ENCODE measurements at places on chromosomes 1 and 21.

DNA sequence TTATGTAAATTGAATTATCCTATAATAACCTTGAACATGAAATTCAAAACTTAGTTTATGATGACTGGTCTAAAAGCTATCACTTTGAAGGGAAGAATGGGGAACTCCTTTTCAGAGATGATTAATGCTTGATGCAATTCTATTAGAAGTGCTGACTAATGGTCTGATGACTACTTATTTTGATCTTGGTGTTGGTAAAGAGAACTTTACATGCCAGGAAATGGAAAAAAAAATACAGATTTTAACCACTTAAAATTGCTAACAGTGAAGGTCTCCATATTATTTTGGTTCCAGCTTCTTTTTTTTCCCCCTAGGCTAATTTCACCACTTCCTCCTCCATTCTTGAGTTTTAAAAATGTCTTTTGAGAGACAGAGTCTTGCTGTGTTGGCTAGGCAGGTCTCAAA is 22.9 kb downstream of the S1PR1 start:
- no peak for DNase-seq

- no peak for DNase-seq
Measured at GRCh38 chr1:97816927-97817326, 103.9 kb downstream of the DPYD start.

GRCh38 chr21:44601596-44602462 is 1.4 kb downstream of the KRTAP10-7 start:
- DNase-seq, result no peak

GRCh38 chr1:60864722-60865121 is 217.6 kb upstream of the NFIA start:
- no peak for DNase-seq

- peak; percentile 78 for DNase-seq
Measured at GRCh38 chr1:53681977-53682685, 56.8 kb downstream of the GLIS1 start.

DNA sequence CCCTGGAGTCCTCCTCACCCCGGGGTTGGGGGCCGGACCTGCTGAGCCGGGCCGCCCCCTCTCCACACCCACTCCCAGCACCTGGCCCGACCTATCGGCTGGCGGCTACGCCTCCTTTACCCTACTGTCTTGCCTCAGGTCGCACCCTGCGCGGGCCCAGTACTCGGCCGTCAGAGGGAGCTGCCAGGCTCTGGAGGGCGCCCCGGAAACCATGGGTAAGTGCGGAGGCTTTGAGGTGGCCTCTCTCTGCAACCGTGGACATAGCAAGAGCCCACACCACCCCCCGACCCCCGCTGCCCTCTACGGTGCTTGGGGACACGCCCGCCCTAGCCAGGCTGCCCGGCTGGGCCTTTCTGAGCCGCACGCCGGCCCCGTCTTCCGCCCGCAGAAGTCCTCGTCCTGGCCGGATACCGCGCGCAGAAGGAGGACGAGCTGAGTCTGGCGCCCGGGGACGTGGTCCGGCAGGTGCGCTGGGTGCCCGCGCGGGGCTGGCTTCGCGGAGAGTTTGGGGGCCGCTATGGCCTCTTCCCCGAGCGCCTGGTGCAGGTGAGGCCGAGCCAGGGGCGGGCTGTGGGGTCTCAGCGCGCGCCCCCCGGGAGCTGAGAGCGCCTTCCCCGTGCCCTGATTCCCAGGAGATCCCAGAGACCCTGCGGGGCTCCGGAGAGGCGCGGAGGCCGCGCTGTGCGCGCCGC is at the start of gene SH3D21:
SH3D21 (plus strand) TSS at position 159 of the 692 bp plus-strand sequence; CDS start at position 212, 53 bp downstream.
- DNase-seq, result peak; percentile 67

DNA sequence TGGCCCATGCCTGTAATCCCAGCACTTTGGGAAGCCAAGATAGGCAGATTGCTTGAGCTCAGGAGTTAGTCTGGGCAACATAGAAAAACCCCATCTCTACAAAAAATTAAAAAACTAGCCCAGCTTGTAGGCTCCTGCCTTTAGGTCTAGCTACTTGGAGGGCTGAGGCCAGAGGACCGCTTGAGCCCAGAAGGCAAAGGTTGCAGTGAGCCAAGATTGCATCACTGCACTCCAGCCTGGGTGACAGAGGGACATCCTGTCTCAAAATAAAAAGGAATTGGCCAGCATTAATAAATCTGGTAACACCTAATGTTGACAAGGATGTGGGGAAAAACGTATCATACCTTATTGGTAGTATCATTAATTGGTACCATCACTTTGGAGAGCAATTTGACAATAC is 396.2 kb downstream of the PLPP3 start:
- no peak for DNase-seq

DNA sequence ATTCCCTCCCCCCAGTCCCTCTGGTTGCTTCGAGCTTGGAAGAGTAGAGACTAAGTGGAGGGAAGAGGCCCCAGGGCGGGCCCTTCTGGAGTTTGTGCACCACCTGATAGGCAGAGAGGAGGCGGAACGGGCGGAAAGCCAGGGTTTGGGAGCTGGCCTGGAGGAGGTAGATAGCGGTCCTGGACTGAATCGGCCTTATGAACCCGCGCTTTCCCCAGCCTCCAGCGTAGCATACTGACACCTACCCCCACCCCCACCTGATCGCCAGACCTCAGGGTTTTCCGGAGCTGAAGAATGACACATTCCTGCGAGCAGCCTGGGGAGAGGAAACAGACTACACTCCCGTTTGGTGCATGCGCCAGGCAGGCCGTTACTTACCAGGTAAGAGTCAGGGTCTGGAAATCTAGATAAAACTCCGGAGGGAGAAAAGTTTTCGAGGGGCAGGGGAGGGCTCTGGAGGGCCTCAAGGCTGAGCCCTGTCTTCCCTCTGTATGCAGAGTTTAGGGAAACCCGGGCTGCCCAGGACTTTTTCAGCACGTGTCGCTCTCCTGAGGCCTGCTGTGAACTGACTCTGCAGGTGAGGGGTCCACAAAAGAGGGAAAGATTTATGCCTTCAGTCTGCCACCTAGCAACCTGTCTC is 705 bp downstream of the UROD start:
- peak; percentile 60 for DNase-seq

- no peak for DNase-seq
Measured at GRCh38 chr1:230958370-230958769, 20.3 kb downstream of the TTC13 start.

- DNase-seq, result no peak
Measured at GRCh38 chr1:168708698-168709404, 20.2 kb downstream of the DPT start.

DNA sequence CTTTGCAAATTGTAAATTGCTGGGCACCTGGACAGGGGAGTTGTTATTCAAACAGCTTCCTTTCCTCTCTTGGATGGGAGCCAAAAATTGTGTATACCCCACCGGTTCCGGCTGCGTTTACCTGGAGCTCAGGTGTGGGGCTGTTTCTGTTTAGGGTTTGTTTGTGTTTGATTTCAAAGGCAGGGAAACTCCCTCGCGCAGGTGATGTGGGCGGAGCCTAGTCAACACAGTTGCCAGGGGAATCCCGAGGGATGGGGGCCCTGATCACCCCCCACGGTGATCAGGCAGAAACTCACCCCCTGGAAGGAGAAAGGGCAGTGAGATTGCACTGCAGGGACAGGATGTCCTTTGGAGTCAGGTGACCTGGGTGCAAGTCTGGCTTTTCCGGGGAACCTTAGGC is 28.3 kb downstream of the CDCP2 start:
- DNase-seq, result no peak

- DNase-seq, result no peak
Measured at GRCh38 chr1:224081604-224082003, 32.3 kb upstream of the FBXO28 start.

GRCh38 chr1:107100331-107100984 is 40.4 kb upstream of the NTNG1 start:
- DNase-seq, result no peak

- DNase-seq, result no peak
Measured at GRCh38 chr1:221740993-221741702, 741 bp downstream of the DUSP10 start.

DNA sequence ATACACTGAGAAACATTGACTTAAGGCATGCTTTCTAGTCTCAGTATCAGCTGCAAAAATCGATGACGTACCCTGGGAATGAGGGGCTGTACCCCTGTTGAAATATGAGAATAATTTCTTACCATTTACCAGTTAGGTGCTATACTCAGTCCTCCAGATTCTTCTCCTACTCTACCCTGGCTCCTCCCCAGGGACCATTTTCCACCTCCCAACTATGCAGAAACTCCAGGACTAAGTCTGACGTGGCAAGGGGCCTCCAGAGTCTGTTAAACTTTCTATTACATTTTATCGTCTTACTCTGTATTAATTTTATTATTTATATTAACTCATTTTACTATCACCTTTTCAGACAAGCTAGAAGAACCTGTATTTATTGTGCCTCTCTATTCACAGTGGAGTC is 124.3 kb downstream of the CYYR1 start:
- DNase-seq, result no peak

GRCh38 chr1:34186741-34187494 is 10.2 kb downstream of the C1orf94 start:
- no peak for DNase-seq

- no peak for DNase-seq
Measured at GRCh38 chr1:183942933-183943693, 94.4 kb downstream of the COLGALT2 start.

DNA sequence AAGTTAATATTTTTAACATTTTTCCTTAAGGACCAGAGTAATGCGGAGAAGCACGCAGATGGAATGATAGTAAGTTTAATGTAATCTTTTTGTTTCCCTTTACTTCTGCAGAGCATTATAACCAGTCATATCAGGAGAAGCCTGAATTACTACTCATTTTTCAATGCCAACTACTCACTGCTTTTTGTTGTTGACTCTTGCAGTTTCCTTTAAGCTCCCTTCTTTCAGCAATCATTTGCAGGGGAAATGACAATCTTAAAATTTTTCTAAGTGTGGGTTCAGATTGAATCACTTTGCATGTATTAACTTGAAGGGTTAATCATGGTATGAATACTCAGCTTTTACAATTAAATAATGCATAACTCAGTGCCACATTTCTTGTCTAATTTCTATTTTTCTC is 122.2 kb downstream of the NRDC start:
- no peak for DNase-seq

DNA sequence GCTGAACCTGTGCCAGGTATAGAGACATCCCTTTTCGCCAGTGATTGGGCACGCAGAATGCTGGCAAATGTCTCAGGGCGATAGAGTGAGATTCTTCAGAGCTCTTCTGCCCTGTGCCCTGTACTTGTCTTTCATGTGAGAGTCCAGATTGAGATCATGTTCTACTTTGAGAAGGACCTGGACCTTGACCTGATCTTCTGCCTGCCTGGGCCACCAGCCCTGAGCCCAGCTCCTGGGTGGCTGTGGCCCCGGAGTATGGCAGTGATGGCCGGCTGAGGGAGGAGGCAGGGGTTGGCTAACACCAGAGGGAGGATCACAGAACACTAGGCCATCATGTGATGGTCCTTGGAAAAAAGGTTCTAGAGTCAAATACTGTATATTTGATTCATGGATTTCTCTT is 13.8 kb downstream of the STRIP1 start:
- no peak for DNase-seq

DNA sequence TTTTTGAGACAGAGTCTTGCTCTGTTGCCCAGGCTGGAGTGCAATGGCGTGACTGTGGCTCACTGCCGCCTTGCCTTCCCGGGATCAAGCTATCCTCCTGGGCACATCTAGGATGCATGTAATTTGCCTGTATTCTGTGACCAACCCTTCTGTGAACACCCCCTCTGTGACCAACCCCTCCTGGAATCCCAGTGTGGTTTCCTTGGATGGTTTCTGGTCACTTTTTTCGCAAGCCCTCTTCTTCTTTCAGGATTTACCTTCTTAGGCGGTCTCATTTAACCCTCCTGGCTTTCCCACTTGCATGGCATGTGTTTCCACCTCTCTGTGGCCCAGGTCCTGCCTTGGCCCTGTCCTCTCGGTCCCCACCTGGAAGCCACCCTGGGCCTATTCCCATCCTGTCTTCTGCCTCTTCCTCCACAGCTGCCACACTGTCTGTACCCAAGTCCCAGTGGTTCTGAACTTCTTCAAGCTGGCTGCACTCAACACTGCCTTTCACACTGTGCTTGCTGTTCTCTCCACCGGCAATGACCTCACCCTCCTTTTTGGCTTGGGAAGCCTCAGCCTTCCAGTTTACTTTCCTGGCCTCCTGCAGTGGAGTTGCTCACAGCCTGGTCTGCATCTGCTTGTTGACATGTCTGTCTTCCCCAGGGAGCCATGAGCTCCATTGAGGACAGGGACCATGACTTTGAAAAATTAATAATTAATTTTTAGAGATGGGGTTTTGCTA is 57.0 kb downstream of the DISC1 start:
- DNase-seq, result no peak

DNA sequence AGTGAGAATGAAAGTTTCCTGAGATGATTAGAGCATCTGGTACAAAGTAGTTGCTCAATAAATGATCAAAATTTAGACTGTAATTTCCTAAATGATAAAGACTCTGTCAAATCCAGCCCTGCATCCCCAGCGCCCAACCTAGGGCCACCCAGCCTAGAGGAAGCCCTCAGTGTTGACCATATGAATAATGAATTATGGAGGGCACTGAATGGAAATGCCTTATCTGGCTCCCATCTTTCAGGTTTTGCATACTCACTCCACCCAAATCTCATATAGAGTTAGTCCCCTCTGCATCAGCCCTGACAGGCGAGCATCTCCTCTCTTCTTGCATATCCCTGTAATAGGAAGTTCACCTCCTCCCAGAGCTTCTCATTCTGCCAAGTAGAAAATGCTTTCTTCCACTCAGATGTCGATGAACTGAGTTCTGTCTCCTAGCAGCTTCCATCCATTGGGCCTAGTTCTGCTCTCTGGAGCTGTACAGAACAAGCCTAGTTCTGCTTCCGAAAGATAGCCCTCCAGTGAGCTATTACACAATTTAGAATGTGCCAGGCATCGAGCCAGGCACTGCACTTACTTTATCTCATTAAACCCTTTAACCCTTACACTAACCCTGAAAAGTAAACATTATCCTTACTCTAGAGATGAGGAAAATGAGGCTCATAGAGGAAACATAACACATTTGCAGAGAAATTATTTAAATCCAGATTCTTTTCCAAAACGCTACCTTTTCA is 20.9 kb downstream of the COA7 start:
- DNase-seq, result no peak

- no peak for DNase-seq
Measured at GRCh38 chr1:15928971-15929965, 46.6 kb downstream of the ZBTB17 start.

DNA sequence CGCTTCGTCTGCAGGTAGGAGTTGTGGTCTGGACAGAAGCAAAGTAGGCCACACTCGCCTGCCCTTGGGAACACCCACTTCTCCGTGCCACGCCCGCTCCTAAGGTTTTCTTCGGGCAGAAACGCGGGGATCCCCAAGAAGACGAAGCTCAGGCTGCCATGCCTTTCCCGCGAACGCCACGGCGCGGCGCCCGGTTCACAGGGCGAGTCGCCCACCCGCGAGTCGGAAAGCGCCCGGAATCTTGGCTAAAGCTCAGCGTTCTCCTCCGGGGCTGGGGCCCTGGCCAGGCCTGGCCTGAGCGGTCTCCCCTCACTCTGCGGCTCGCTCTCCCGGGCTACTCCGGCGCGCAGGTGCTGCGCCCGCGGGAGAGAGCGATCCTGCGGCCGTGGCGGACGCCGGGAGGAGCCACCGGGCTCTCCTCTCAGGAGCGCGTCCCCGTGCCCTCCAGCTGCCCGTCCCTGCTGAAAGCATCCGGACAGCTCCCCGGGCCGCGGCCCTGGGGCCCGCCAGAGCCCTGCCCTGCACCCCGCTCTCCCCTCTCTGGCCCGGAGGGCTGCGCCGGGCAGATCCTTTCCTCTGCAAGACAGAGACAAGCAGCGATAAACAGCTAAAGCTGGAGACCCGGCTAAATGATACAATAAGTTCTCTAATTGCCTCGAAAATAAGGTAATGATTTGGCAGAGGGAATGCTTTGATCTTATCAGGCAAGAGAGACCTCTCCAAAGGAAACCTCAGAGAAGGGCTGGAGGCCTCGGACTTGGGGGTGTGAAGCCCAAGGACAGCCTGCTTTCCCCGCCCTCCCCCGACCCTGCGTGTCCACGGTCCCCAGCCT is 6.7 kb upstream of the WNT2B start:
- DNase-seq, result no peak
